Left ventricle myocardium superior (tissue), 1 donor: ENCODE measurements at places on chromosomes 4 and X.

DNA sequence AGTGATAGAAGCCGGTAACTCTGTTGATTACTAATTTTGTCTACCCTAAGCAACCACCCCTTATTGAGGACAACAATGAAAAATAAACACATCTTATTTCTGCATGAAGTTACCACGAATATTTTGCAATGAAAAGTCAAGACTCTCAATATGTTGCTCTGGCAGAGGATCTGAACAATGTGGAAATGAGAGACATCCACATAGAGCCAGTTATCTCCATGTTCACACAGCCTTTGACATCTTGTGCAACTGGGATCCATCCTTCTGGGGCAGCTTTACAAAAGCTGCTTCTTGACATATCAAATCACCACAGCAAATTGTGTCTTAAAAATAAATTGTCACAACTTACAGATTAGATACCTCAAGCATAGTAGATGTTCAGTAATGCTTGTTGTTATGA lies 10.2 kb downstream of the EDNRA start:
- no peak for DNase-seq

GRCh38 chr4:6206771-6207290 lies 6.5 kb upstream of the JAKMIP1 start:
- no peak for DNase-seq

DNA sequence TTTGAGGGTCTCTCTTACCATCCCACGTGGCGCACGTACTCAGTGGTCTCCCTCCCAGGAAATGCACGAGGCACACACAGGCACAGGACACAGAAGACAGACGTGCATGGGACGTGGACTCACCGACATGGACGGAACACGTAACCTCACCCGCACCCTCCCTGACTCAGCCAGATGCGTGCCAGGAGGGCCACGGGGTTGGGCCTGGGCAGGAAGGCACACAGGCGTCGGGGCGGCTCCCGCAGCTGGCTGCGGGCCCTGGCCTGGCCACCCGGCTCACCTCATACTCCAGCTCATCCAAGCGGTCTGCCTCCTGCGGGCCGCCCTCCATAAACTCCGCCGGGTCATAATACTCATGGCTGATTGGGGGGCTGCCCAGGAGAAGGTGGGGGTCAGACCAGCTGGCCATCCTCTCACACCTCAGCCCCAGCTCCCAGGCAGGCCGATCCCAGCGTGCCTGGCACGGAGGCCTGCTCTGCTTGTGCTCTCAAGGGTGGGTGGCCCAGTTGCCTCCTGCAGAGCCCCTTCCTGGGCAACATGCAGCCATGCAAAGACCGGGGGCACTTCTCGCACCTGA lies 12.6 kb downstream of the SSR4 start:
- DNase-seq: no peak

GRCh38 chr4:2066571-2067445 lies 7.7 kb downstream of the NAT8L start:
- peak; percentile 11 for DNase-seq

GRCh38 chr4:89898304-89898716 lies 3.7 kb downstream of the MMRN1 start:
- DNase-seq: no peak

DNA sequence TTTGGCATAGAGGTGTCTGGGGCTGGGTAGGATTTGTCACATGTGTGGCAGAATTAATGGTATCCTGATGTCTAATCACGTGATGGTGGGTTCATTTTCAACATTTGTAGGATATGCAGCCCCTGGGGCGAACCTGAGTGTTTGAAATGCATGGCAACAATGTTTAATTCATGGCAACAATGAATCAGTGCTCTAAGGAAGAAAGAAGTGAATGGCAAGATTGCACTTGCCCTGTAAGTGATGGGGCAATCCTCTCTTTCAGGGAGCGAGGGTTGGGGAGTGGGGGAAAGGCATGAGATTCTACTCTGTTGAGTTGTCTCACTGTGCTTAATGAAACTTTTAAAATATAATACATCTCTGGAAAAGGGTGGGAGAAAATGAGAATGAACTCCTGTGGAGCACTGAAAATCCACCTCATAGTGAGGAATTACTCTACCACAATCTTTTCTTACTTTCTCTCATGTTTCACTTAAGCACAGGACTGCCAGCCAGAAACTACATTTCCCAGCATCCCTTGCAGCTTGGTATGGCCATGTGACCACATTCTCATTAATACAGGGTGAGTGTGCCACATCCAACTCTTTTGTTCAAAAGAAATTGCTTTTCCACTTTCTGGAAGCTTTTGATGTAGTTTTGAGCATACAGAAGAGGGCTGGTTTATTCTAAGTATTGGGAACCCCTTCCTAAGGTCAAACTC lies 64.0 kb upstream of the PGM2 start:
- DNase-seq: no peak

- no peak for DNase-seq
Measured at GRCh38 chr4:48503233-48504025, 13.4 kb downstream of the ZAR1 start.
